ENCODE measurements at places on chromosomes 7 and 10.

- DNase-seq: no peak
These were observed 8.4 kb downstream of the GTF2IRD1 start for GRCh38 chr7:74461970-74462706.

- peak; percentile 34 for DNase-seq
These were observed 33.3 kb upstream of the XPNPEP1 start for GRCh38 chr10:109956454-109957091.

DNA sequence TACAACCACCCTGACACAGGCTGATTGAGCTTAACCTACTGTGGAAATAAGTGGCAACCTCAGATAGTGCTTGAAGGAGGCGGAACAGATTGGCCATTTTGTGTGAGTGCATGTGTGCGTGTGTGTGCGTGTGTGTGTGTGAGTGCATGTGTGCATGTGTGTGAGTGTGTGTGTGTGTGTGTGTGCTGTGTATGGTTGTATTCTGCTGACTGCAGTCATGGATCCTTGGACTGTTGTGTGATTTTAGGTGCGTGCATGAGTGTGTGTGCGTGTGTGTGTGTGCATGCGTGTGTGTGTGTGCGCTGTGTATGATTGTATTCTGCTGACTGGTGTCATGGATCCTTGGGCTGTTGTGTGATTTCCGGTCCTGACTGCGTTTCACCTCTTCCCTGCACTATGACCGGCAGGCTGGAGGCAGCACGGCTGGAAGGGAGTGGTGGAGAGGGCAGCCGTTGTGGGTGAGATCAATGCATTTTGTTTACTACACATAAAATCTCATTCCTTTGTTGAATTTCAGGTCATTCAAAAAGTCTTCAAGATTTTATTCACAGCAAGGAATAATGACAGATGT is 6.3 kb downstream of the IQCE start:
- DNase-seq: no peak

DNA sequence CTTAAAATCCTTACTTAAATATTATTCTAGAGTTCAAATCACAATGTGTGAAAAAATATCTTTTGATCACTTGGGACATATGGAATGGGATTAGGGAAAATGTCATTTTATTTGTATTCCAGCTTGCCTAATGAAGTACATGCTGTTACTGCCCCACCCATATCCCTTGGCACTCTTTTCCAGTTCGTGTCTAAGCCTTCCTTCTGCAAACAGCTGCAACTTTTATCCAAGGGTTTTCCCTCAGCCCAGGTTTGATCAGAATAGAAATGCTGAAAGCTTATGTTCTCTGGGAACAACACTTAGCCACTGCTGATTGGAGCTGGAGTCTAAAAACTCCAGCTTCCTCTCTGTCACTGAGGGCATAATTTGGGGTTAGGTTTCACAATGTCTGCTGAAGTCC is 214.1 kb upstream of the FAM3C start:
- no peak for DNase-seq

- no peak for DNase-seq
These were observed 92.6 kb downstream of the UNCX start for GRCh38 chr7:1325246-1325645.

GRCh38 chr7:32887395-32887794 is 4.2 kb downstream of the KBTBD2 start:
- no peak for DNase-seq

DNA sequence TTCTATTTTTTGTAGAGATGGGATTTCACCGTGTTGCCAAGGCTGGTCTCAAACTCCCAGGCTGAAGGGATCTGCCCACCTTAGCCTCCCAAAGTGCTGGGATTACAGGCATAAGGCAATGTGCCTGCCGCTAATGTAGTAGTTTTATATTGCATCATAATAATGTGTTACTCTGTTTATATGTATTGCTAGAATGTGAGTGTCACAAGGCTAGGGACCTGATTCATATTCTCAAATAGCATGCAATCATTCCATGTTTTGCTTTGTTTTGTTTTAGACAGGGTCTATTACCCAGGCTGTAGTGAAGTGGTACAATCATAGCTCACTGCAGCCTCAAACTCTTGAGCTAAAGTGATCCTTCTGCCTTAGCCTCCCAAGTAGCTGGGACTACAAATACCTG is 13.5 kb downstream of the CCL26 start:
- no peak for DNase-seq

DNA sequence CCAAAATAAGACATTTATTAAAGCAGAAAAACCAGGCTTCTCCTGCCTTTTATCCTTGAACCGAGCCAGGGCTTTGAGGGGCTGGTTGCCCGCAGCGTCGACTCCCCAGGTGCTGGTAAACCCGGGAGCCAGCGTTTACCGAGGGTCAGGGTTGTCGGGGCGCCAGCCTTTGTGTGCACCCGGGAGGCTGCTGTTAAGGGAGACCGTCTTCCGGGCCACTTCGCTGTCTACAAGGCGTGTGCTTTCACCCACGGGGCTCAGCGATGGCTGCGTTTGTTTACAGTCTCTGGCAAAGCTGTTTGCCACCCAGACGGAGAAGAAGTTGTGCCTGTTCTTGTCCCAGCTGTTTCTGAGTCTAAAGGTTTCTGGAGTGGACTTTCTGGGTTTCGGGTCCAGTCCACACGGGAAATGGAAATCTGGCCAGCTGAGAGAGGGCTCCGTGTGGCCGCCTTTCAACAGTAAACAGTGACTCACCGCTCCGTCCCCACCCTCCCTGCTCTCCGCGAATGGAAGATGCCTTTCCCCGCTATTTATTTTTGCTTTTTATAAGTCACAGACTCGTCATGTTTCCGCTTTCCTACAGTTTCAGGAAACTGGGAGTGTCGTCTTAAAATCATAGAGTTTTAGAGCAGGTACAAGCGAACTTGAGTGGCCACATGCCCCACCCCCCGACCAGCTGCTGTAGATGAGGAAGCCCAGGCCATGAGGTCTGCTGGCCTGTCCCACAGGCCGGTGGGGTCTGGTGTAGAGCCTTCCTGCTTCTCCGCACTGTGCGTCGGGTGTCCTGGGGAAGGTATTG is 2.2 kb downstream of the MAFK start:
- no peak for DNase-seq

DNA sequence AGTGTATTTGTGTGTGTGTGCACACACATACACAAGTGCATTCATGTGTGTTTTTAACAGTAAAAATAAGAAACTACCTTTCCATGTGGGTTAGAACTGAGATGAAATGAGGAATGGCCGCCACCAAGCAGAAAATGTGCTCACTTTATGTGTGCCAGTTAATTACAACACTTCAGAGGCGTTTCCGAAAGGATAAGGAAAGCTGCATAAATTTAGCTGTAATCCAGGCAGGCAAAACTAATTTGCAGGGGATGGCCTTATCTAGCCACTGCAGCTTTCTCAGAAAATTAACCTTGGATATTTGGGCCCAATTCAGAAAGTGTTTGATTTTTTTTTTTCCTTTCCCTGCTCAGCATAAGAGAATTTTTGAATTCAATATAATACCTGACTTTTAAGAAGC is 328.8 kb upstream of the PHF14 start:
- DNase-seq: no peak

DNA sequence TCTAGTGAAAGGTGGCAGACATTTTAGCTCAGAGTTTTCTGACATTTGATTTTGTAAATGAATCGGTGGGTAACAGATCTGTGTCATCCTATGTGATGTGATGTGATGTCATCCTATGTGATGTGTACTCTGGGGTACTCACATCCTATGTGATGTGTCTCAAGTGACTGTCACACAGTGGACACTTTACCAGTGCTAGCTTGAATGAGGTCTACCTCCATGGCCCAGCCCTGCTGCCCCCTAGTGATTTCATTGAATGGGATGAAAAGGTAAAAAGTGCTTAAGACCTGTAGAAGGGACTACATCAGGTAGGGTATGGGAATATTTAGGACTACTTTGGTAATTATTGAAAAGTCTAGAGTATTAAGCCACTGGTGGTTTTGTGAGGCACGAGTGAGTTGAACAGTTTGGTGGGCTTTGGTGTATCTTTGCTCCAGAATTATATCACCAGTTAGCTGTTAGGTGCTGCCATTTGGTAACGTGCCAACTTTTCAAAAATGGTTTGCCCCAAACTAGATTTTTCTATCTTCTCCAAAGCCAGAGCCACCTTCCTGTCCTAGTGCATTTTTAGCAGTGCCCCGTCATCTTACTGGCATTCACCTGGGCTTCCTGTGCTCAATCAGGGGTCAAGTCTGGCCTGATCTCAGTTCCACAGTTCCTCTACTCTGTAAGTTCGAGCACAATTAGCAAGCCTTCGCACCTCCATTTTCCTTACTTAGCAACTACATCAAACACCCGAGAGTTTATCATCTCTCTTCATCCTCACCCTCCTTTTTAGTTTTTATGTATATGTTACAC is 9.7 kb downstream of the EIF4H start:
- DNase-seq: no peak

GRCh38 chr7:154474903-154475520 is 422.8 kb downstream of the DPP6 start:
- DNase-seq: no peak

GRCh38 chr7:5533821-5534367 is 110.3 kb upstream of the TNRC18 start:
- no peak for DNase-seq

DNA sequence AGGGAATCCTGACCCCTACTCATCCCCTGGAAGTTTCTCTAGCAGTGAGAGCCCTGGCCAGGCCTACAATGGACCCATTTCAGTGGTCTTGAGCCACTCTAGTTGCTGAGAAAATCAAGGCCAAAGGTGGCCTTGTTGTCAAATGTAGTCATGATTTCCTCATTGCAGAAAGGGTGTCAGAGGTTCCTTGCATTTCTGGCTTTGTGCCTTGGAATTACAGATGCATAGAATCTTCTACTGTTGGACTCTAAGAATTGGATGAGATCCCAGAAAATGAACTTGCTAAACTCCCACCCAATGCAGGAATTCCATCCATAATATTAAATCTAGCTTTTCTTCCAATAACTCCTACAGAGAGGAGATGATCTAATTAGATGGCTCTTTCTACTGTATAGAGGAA is 12.2 kb downstream of the CPA2 start:
- no peak for DNase-seq

DNA sequence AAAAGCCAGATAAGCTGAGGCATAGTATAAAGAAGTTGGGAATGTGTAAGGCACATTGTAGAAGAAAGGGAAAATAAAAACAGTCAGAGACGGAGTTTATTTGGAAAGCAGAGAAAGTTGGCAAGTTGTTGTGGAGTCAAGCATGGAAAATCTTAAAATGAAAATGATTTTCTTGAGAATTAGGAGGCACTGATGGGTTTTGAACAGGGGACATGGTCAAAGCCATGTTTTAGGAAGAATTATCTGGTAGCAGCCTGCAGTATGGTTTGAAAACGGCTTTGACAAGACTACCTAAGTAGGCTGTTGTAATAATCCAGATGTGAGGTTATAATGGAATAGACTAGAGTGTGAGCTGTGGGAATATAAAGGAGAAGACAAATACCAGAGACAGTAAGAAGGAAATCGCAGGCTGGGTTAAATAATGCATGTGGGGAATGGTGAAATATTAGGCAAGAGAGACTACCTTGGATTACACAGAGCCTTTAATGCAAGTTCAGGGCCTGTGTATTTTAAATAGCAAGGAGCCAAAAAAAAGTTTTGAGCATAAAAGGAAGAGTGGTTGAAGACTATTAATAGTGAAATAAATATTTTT is 130.4 kb upstream of the MEOX2 start:
- DNase-seq: no peak

DNA sequence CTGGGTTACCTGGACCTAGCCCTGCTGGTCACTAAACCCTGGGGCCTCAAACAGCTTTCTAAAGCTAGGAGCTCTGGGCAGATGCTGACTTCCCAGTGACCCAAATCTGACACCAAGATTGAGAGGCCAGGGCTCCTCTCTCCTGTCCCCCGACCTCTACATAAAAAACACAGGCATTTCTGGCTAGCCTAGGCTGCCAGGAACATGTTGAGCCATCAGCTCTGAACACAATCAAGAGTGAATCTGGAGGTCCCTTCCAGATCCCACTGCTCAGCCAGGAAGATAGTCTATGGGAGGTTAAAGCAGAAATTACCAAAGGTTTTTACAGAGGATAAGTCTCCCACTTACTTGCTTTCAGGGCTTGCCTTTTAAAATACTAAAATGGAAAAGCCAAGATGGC is 22.1 kb upstream of the PDE1C start:
- no peak for DNase-seq

DNA sequence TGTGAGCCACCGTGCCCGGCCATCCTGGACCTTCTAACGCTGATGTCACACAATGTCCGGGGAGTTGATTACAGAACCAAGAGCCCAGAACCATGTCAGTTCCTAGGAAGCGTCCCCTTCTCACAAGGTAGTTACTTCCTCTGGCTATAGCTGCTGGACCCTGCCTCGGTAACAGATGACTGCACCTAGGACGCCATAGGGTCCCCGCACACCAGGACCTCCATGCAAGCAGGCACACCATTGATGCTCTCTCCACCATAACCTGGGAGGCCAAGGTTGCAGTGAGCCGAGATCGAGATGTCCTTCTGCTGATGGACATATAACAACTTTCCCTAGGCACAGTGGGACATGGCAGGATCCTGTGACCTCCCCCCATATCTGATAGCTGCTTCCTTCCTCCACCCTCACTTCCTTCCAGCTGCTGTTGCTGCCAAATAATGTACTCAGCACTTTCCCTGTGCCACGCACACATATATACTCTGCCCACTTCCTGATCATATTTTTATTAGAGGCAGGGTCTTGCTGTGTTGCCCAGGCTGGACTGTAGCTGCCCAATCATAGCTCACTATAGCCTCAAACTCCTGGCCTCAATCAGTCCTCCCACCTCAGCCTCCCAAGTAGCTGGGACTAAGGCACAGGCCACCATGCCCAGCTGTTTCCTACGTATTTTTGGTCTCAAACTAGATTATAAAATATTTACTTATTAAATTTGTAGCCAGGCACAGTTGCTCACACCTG is 3.5 kb upstream of the SNX8 start:
- DNase-seq: no peak

DNA sequence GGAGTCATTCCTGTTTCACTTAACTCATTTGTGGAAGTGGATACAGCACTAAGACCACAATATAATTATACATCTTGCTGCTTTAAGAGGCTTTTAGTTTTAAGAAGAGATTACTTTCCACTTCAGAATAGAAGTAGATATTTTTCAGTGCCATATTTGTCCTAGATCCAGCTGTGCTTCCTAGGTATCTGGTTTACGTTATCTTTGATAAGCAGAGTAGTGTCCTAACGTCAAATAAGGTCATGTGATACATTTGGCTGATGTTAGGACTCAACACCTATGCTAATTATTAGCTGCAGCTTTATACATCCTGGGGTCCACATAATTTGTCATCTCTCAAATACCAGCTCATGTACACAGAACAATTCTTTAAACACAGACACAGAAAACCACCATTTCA is 196.2 kb upstream of the SMIM30 start:
- DNase-seq: no peak

GRCh38 chr7:100443096-100443840 is 7.0 kb upstream of the PPP1R35 start:
- no peak for DNase-seq

- DNase-seq: no peak
These were observed 314.5 kb downstream of the CAMK1D start for GRCh38 chr10:12663863-12664262.

Data from NCI-H187 (cell line).